Effector CD8-positive, alpha-beta T cell (primary cell): ENCODE measurements at places on chromosomes 3 and 15.

GRCh38 chr3:155656466-155656865, 88.4 kb downstream of the PLCH1 start:
- DNase-seq: no peak

GRCh38 chr3:42991341-42992315, 12.5 kb downstream of the GASK1A start:
- DNase-seq: no peak

GRCh38 chr3:40169983-40170382, 139.5 kb upstream of the EIF1B start:
- no peak for DNase-seq

DNA sequence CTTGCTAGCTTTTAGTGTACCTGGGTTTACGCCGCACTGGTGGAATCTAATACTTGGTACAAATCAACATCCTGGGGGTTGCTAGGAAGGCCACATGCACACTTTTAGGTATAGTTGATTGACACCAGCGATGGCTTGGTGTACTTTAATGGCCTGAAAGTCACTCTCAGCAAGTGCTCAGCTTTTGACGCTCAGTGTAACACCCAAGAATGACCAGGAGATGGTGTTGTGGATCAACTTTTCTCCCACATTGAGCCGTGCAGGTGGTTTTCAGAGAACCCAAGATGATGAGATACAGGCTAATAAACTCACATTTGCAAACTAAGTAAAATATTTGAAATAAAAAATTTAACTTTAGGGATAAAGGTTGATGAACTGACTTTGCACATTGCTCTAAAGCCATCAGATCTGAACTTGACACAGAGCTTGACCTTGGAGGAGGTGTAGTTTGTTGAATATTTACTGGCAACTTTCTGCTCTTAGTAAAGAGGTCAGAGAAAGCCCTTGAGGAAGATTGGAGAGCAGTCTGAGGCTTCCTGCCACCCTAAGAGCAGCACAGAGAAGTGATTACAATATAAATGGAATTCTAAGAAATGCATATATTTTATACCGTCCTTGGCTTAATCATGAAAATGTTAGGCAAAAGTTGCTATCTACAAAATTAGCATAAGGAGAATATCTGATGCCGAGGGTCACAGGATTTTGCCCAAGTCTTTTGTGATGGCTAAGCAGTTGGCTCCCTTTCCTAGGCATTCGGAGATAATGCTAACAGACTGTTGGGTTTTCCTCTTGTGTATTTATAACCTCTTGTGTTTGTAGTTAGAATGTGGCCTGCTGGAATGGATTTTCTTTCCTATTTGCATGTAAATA, 143.4 kb upstream of the RASGRP1 start:
- no peak for DNase-seq

DNA sequence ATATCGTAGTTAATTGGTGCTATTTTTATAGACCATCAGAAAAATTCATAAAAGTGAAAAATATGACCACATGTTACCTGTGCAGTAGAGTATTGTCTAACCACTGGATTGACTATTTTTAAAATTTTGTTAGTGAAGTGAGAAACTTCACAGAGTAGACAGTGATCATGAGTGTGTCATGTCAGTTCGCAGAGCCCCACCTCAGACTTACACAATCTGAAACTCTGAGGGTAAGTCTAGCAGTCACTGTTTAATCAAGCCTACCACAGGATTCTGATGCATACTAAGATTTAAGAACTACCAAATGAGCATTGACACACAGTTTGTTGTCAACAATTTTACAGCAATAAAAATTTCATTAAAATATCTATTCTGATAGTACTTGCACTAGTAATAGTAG, 552.9 kb upstream of the SUCLG2 start:
- no peak for DNase-seq

DNA sequence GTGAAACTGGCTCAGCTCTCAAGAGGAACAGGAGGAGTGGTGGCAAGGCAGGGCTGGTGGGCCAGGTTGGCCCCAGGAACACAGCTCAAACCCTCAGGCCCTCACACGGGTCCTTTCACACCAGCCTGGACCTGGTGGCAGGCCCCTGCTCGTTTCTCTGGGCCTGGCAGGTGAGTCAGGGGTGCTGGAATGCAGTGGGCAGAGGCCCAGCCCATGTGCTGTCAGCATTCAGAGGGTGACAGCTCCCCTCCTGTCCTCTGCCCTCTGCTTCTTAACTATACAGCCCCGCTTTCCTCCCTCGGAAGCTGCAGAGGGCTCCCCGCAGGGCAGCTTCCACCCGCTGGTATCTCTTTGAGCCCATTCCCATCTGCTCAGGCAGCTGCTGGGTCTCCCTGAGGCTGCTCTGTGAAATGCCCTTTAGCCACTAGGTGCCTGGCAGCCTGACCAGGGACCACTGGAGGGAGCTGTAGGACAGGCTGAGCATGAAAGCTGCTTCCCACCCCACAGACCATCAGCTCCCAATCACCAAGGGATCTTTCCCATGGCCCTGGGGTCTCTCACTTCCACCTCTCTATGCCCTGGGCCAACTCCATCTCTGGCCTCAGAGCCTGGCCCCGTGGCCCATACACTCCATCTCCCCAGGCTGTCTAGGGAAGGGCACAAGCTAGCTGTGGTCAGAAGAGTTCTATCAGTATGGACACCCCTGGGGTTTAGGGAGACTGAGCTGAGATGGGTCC, 24.8 kb downstream of the SHF start:
- DNase-seq: peak; percentile 24

DNA sequence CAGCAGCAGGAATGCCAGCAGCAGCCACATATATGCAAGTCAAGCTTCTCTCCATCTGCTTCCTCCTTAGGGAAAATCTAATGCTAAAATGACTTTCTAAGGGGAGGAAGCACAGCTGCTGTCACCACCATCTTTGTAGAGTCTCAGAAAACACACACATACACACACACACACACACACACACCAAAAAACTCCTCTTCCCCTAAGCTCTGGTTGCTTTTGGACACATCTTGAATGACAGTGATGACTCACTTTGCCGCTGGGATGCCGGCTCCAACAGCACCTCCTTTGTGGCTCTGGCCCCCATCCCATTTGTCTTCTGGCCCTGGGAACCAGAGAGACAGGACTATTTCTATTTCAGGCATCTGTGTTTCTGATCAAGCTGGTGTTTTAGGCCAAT, 124.8 kb upstream of the GOLIM4 start:
- DNase-seq: no peak

GRCh38 chr3:174441588-174442301, 417.4 kb upstream of the NAALADL2 start:
- DNase-seq: no peak

- DNase-seq: no peak
Measured at GRCh38 chr3:100063929-100064461, 50.3 kb downstream of the FILIP1L start.

GRCh38 chr15:81611679-81612078, 237.7 kb upstream of the TMC3 start:
- no peak for DNase-seq

- no peak for DNase-seq
Measured at GRCh38 chr3:172519740-172520139, 3.5 kb downstream of the TNFSF10 start.

DNA sequence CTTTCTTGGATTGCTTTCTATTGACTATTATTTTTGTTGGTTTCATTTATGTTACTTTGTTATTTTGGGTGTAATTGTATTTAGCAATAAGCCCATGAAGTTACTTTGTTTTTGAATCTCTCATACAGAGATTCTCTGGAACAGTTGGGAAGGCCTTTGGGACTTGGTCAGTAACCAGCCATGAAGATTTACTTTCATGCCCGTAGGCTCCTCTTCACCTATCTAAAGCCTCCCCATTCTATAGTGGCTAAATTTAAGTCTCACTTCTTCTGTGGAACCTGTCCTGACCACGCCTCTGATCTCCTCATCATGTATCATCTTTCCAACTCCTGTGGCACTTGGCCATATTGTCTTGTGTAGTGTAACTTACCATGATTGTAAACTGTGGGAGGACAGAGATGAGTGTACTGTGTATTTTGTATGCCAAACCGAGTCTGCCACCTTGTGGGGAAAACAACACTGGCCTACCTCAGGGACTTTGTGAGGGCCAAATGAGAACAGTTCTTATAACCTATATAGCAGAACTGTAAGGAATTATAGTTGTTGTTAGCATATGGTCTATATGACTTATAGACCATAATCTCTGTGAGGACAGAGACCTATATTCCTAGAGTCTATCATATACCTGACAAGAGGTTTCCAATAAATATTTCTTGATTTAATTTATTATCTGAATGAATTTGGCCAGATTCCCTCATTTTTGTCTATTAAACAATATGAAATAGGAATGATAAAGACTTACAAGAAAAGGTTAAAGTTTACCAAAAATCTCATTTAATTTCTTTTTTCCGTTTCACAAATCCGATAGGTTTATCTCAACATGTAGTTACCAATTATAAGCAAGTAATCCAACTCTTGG, 75.0 kb downstream of the STARD9 start:
- DNase-seq: peak; percentile 20
